ENCODE measurements at places on chromosomes 1 and 21. TPM values are rescaled to one million over a fixed set of nuclear protein-coding genes. Genes with fewer than 3 reads are reported as not detected.

Gene BCAN
- total RNA-seq: 0.16 TPM

Gene SDC3
- 29.7 TPM for total RNA-seq

GRCh38 chr1:151807766-151808165, 2.5 kb upstream of the LINGO4 start:
- DNase-seq: no peak

GRCh38 chr21:36347278-36347961, 27.4 kb downstream of the MORC3 start:
- no peak for DNase-seq

DNA sequence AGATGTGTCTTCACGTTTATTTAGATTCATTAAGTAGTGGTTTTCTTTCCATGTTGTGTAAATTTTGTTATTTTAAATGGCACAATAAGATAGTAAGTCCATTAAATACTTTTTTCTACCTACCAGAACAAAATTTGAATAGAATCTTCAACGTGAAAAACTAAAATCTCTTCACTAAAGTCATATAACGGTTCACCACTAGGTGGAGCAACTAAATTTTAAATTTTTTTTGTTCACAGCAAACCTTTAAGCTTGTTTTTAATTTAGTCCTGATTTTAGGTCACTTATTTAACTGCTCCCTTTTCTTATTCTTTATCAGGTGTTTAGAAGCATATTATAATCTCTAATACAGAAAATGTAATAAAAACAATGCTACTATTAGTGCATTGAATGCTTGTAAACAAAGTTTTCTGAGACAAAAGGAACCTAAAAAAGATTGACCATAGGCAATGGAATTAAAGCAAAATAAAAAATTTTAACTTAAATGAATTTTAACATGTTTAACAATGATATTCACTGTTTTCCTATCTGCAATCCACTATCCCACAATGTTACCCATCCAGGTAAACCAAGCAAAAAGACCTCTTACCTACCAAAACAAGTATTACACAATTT, 28.3 kb upstream of the PKN2 start:
- no peak for DNase-seq

Data from cardiac septum (tissue), 1 donor.